M059J (cell line): ENCODE measurements at places on chromosomes 13 and 19. TPM values are rescaled to one million over a fixed set of nuclear protein-coding genes. Genes with fewer than 3 reads are reported as not detected.

GRCh38 chr19:39262496-39262895 is 5.7 kb upstream of the IFNL2 start:
- no peak for DNase-seq

DNA sequence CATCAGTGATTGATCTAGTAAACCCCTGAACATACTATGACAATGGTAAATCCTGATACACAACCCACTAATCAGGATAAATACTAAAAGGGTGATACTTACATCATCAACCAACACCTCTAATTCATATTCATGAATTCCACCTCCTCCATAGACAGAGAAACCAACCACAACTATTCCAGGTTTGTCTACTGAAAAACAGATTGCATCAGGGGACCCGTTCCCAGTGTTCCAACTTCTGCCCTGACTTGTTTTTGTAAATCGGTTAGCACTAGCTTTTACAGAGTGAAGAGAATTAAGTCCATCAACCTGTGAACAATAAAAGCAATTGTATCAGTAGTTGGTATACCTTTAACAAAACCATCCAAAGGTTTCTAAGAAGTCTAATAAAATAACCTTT is 149.2 kb downstream of the MYCBP2 start:
- no peak for DNase-seq

DNA sequence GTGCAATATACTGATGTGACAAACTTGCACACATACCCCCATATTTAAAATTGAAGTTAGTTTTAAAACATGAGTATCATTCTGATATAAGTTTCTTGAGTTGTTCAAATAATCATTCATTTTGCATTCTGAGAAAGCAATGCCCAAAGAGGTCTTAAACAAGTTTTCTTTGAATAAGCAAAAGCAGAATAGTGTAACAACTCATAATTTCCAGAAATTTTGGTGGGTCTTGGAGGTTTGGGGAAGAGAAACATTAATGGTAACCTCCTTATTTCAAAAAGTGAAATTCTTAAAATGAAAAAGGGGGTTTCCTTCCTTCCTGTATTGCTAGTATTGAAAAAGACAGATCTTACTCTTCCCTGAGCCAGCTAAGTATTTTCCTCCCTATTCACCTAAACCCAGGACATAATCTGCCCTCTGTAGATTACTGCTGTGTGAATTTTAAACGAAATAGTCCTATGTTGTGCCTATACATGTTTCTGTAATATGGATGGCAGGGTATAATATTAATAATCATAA is 30.4 kb downstream of the SLC25A15 start:
- no peak for DNase-seq

- DNase-seq = no peak
Measured at GRCh38 chr19:32809254-32809653, 60.3 kb downstream of the SLC7A9 start.

DNA sequence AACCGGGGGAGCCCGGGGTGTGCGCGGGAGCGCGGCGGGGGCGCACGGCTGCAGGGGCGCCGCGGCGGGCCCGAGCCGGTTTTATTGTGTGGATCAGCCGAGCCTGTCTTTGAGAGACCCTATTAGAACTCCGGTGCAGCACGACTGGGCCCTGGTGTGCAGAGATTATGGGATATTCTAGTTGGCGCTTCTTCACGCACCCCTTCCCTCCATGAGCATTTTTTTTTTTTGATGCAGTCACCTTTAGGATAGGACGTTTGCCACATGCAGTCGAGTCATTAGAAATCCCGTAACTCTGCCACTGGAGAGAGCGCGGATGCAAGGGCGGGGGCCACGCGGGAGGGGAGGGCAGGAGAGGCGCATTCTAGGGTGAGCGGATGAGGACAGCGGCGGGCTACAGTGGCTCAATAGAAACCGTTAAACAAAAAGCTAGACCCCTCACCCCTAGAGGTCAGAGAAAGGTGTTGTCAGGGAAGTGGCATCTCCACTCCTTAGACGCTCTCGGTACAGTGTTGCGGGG is 3.7 kb downstream of the FGF9 start:
- no peak for DNase-seq

- DNase-seq = no peak
Measured at GRCh38 chr19:50796634-50797428, 6.6 kb downstream of the ACP4 start.

DNA sequence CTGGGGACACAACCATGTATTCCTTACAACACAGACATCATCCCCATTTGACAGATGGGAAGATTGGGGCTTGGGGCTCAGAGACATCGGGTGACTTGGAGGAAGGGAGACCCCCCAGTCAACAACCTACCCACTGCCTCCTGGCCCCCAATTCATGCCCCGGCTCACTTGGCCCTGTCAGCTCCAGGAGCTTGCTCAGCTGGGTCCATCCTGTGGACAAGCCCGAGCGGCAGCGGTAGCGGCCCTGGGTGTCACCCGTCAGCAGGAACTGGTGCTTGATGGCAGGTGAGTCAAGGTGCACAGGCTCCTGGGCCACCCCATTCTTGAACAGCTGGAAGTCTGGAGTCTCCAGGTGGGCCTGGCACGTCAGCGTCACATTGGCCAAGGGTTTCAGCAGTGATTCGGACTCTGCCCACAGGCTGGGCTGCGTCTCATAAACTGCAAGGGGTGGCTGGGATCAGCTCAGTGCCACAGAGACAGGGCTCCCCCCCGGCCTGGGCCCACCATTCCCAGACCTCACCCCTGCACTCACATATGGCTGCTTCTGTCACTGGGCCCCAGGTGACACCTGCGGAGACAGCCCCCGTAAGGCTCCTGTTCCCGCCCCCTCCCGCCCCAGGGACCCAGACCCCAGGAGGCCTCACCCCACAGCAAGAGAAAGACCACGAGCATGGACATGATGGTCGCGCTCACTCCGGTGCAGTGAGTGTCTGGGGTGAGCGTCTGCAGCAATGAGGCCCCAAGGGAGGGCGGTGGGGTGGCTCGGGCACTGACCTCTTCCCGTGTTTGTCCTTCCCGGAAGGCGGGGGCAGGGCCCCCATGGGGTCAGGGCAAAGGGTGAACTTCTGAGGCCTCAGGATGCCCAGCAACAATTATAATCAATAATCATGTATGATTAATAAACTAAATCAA is at the start of gene A1BG:
Gene A1BG, minus strand, starts transcription at position 733 of the 912 bp plus-strand sequence. Its CDS starts 55 bp downstream, at position 678.
- DNase-seq = no peak

DNA sequence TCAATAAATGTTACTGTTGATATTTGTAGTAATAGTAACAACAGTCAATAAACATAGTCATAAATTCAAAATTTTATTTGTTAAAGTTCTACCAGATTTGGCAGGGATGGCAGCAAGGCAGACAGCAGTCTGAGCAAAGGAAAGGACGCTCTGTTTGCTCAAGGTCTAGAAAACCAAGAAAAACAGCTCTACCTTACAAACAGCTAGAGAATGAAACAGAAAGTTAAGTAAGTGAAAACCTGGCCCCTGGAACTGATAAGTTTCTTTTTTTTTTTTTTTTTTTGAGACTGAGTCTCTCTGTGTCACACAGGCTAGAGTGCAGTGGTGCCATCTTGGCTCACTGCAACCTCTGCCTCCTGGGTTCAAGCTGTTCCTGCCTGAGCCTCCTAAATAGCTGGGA is 27.9 kb downstream of the ENOX1 start:
- no peak for DNase-seq

DNA sequence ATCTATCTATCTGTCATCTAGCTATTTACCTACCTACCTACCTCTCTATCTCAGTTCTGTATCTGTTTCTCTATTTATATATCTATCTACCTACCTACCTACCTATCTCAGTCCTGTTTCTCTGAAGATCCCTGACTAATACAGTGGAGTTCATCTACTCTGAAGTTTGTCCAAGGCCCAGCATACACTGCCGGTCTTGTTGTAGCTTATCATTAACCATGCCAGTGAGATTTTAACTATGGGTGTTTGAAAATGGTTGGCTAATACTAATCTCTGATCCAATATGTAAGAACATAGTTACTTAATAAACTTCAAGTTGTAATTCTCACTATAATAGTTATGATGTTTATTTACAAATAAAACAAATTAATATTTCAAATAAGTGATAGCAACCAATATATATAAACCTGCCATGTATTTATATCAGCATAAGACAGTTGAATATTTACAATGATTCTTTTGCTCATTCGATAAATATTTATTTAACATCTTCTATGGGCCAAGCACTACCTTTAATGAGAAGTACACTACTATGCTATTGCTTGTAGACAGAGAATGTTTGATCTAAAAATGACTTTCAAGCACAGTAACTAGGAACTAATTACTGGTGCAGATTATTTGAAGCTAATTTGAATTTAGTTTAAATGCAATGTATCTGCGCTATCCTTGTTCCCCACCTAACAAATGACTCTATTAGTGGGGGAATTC is 242.1 kb downstream of the KLF5 start:
- no peak for DNase-seq

DNA sequence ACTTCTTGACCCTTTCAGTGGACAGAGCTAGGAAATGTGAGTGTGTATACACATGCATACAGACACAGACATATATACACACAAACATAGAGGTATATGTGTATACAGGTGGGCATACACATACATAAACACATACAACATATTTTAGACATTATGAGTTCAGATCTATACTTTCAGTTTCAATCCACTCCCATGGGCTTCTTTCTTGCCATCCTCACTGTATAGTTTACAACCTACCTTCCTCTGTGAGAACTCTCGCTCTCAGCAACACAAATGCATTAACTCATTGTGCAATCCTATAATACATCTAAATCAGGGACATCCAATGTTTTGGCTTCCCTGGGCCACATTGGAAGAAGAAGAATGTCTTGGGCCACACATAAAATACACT is 21.2 kb upstream of the SCEL start:
- no peak for DNase-seq

GRCh38 chr19:38849147-38849859 is 483 bp downstream of the HNRNPL start:
- peak; percentile 90 for DNase-seq

DNA sequence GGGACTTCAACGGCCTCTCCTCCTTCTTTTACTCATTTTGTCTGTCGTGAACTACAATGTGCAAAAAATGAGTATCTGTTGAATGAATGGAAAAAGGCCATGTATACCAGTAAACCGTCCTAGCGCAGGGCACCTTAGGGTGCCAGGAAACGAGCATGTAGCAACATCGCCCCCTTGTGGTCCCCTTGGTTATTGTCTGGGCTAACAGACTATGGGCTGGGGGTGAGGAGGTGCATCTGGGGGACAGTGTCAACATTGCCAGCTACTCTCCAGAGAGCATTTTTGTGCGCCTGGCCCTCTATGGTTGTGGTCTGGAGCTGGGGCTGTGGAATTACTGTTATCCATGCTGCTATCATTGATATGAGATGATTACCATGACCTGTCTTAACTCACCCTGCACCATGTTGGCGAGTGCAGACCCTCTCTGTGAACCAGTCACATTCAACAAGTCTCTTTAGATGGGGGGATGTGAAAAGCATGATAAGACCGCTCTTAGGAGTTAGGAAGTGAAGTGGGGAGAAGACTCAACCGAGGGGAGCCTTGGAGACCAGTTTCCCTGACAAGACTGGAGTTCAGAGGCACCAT is 22.8 kb upstream of the SIGLEC11 start:
- peak; percentile 40 for DNase-seq

The ZNF296 gene
- not detected in 2 replicates for total RNA-seq

The IGFL3 gene
- not detected in 2 replicates for total RNA-seq

The KANK3 gene
- 0.74 TPM in 1 of 2 replicates, not detected in the other for total RNA-seq

The OR4F17 gene
- total RNA-seq = not detected in 2 replicates

The MAMSTR gene
- total RNA-seq = 0.81 and 1.0 TPM in 2 replicates

The ARHGAP45 gene
- 12.7 and 40.8 TPM in 2 replicates for total RNA-seq
